ENCODE measurements at places on chromosomes 12 and 14. TPM values are rescaled to one million over a fixed set of nuclear protein-coding genes. Genes with fewer than 3 reads are reported as not detected.
A peak's percentile ranks its signal among the peaks of the same experiment; 100 is the strongest.

DNA sequence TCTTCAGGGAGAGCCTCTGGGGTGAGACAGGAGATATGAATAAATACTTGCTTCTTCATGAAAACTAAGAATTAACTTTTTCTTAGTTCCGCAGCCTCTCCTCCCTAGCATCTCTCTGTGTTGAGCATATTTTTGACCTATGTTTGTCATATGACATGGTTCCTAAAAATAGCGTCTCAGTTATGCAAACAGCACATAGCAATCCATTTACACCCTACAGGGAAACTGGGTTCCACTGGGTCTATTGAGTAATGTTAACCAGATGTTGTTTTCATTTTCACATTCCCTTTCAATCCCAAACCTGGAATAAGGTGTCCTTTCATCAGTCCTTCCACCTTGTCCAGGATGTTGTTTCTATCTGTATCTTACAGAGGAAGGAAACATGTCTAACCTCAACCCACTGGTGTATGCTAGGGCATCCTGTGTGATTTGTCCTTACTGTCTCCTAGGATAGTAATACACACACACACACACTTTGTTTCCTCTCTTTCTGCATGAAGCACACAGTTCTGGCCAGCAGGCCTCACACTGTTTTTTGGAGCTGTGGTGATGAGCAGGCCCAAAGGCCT, 1543.5 kb downstream of the AACS start:
- DNase-seq, result no peak

- no peak for DNase-seq
These were observed 104.1 kb downstream of the VEZT start for GRCh38 chr12:95321516-95322246.

- no peak for DNase-seq
These were observed 36.8 kb downstream of the DAD1 start for GRCh38 chr14:22552001-22552826.

- DNase-seq, result no peak
These were observed 6.5 kb upstream of the ATP23 start for GRCh38 chr12:57934819-57935218.

DNA sequence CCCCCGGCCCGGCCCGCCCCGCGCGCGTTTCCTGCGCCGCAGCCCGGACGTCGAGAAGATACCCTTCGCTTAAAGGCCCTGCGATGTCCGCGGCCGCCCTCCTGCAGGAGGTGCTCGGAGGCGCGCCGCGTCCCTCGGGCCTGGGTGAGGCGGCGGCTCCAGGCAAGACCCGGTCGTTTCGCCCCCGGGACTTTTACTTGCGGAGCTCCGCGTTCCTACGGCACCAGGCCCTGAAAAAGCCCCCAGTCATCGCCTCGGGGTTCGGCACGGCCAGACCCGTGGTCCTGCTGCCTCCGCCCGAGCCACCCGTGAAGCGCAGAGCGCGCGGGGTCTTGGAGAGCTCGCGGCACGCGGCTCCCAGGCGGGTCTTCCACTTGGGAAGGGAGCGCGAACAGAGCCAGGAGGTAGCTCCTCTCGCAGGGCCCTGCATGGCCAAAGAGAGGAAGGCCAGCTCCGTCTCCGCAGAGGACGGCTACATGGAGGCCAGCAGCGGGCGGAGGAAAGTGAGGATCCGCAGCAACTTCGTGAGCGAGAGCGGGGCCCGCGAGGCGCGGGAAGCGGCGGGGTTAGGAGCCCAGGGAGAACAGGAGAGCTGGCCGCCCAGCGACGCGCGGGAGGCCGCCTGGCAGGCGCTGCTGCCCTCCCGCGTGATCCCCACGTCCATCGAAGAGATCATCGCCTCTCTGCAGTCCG, 26.9 kb downstream of the TTC6 start:
- DNase-seq, result peak; percentile 62

GRCh38 chr12:57772429-57773322, at the start of gene EEF1AKMT3:
EEF1AKMT3 (plus strand) TSS chr12:57772614; CDS start chr12:57772725, 111 bp downstream.
- peak; percentile 63 for DNase-seq

DNA sequence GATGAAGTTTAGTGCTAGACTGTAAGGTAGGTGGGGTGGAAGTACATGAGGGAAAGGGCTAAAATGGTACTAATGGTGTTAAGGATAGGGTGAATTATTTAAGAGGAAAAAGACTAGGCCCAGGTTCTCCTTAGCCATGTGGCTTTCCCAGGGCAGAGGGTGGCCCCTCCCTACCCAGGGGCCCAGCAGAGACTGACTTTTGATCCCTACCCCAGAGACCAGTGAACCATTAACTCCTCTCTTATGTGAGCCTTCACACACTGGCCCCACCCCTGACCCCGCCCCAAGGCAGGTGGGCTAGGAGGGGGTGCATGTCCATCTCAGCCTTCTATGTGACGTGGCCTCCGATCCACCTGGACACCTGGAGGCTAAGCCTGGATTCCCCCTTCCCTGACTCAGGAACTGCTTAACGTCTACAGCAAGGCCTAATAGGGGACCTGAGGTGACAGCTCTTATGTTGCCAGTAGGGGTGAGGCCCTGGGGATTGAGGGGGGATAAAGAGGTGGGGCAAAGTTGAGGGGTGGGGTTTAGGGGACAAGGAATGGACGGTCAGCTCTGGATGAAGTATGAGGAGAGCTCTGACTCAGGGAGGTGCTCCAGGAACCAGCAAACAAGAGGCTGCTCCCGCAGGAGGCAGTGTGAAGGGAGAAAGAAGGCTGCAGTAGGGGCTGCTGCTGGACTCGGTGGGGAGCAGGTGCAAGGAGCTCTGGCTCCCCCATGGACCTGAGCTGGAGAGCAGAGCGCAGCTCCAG, 757 bp downstream of the SLC39A5 start:
- DNase-seq, result no peak

- DNase-seq, result no peak
These were observed 769.0 kb upstream of the ALG10B start for GRCh38 chr12:37547611-37548010.

GRCh38 chr12:66380769-66381535, 78.7 kb downstream of the HELB start:
- DNase-seq, result no peak

DNA sequence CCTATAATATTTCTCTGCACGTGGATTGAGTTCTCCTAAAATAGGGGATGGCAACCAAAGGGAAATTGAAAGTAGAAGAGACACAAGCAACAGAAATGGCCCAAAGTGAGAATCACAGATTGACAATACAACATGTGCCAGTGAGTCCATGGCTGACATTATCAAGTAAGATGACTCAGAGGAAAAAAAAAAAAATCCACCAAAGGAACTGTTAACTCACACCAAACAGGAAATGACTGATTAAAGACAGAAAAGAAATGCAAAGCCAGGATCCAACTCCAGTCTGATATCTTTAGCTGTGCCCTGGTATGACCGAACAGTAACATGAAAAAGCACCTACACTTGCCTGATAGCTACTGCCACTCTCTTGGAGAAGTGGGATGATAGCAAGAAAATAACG, 485.0 kb downstream of the PRKD1 start:
- DNase-seq, result peak; percentile 77

- peak; percentile 40 for DNase-seq
These were observed 21.8 kb upstream of the RNU6-8 start for GRCh38 chr14:32224737-32225377.

- DNase-seq, result no peak
These were observed 3.7 kb downstream of the HIF1A start for GRCh38 chr14:61699027-61699426.

GRCh38 chr14:57753821-57754220, 112.1 kb downstream of the SLC35F4 start:
- DNase-seq, result no peak

GRCh38 chr12:89085421-89085820, 266.9 kb downstream of the DUSP6 start:
- peak; percentile 93 for DNase-seq

DNA sequence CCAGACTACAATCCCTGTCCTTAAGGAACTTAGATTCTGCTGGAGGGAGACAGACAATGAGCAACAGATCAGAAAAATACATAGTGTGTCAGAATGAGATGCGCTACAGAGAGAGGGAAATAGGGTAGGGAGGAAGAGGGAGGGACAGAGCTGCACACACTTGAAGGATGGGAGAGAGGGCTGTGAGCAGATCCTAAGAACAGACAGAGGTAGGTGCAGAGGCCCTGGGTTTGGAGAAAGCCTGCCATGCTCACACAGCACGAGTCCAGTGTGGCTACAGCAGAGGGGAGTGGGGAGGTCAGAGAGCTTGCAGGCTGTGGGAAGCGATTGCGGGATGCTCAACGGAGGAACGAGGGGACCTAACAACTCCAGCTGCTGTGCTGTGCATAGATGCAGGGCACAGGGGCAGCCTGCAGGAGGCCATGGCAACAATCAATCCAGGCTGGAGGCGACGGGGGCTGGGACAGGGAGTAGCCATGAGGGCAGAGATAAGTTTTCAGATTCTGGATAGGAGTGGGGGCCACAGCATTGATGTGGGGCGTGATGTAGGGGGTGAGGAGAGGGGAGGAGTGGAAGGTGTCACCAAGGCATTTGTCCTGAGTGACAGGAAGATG, 20.7 kb downstream of the FAIM2 start:
- DNase-seq, result no peak

Gene KCNH3
- total RNA-seq, result 0.09 TPM

Gene SLCO1B1
- total RNA-seq, result not detected

Gene KIAA0586
- total RNA-seq, result 36.8 TPM

Gene FGD4
- 63.8 TPM for total RNA-seq
